ENCODE measurements at places on chromosomes 6 and 20.
A peak's percentile ranks its signal among the peaks of the same experiment; 100 is the strongest.

GRCh38 chr20:219290-220115, 7.6 kb upstream of the DEFB129 start:
- DNase-seq = no peak

- peak; percentile 100 for DNase-seq
Measured at GRCh38 chr20:1469925-1470571, 3.4 kb upstream of the NSFL1C start.

DNA sequence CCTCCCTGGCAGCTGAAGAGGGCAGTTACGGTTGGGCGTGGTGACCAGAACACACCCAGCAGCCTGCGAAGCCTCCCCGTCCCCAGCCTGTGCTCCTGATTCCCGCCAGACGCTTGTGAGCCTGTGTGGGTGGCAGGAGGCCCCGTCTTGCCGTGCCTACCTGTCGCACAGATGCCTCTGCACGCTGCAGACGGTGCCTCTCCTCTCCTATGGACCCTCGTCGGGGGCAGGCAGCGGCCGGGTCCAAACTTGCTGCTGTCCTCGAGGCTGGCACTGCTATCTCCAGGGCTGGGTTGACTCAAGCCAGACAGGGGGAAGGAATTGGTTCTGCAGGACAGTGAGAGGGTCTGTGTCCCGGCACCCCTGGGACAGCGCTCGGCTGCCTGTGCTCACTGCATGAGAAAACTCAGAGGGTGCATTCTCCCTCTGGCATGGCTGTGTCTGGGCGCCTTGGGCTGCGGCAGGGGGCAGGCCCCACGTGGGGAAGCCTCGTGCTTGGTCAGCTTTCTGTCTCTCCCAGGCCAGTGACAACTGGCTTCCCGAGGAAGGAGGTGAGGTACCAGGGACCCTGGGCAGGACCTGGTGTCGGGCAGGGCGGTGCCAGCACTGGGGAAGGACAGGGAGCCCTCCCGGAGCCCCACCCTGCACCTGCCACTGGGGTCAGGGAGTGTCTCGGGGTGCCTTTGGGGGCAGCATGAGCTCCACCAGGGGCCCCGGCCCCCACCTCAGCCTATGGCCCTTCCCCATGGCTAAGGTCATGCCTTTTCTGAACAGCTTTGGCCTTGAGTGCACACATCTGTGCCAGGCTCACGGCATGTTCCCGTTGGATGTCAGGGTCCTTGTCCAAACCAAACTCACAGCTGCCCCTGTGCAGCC, 127.5 kb downstream of the TAF4 start:
- no peak for DNase-seq

DNA sequence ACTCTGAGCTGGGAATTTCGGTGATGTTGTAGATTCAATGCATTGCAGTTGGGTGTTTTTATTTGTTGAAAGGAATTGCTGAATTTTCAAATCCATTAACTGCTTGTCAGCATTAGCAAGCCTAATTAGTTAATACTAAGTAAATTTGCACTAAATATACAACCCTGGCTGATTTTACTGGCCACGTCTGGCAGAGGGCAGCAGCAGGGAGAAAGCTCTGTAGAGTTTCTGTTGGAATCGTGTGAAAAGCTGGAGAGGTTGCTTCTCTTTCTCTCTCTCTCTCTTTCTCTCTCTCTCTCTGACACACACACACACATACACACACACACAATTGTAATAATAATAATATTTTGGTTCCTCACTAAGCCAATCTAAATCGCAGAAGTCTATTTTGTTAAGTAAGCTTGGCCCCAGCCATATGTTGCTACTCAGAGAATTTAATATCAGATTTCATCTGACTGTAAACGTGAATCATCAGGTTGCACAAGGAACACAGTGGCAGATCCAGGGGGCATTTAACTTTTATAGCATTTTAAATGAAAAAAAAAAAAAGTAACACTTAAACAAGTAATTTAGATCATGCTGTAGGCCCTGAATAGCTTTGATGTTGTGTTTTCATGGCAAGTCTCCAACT, 289.5 kb downstream of the ESR1 start:
- DNase-seq = no peak

- DNase-seq = no peak
Measured at GRCh38 chr6:33427585-33428223, 7.8 kb downstream of the SYNGAP1 start.

- no peak for DNase-seq
Measured at GRCh38 chr6:110283657-110284056, 74.5 kb downstream of the METTL24 start.

GRCh38 chr6:164690241-164690640, 619.2 kb downstream of the C6orf118 start:
- no peak for DNase-seq

DNA sequence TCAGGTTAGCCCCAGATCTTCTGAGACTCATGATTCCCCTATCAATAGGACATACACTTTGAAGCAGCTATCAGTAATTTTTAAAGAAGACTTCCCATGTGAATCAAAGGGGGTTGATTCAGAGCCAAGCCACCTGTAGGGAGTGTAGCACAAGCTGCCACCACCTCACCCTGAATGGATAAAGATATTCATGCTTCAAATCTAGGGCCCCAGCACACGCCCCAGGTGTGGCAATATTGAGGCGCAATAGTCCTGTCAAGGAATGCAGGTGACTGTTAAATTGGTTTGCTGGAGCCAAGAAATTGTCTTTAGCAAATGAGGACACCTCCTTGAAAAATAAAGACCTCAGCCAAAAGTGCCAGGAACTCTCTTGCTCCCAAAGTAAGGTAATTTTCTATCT, 404.4 kb downstream of the MAFB start:
- no peak for DNase-seq

- peak; percentile 21 for DNase-seq
Measured at GRCh38 chr6:80477591-80477990, 371.1 kb downstream of the BCKDHB start.

DNA sequence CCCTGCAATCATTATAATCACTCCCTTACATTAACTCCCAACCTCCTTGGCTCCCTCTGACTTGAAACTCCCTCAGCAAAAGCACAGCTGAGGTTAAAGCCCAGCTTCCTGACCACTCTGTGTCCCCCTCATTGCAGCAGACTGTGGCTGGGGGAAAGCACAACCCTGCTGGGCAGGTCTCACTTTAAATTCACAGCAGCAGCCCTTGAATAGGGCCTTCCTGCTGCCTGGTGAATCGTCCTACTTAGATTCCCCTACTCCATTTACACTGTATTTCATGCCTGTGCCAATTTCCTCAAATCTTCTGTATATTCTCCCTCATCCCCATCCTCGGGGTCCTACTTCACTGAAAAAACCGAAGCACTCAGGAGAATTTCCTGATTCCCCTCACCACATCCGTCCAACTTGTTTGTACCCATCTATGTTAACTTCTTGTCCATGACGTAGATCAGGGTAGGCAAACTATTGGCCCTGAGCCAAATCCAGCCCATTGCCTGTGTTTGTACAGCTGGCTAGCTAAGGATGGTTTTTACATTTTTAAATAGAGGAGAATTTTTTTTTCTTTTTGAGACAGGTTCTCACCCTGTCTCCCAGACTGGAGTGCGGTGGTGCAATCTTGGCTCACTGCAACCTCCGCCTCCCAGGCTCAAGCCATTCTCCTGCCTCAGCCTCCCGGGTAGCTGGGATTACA, 31.5 kb upstream of the GCM1 start:
- DNase-seq = no peak

DNA sequence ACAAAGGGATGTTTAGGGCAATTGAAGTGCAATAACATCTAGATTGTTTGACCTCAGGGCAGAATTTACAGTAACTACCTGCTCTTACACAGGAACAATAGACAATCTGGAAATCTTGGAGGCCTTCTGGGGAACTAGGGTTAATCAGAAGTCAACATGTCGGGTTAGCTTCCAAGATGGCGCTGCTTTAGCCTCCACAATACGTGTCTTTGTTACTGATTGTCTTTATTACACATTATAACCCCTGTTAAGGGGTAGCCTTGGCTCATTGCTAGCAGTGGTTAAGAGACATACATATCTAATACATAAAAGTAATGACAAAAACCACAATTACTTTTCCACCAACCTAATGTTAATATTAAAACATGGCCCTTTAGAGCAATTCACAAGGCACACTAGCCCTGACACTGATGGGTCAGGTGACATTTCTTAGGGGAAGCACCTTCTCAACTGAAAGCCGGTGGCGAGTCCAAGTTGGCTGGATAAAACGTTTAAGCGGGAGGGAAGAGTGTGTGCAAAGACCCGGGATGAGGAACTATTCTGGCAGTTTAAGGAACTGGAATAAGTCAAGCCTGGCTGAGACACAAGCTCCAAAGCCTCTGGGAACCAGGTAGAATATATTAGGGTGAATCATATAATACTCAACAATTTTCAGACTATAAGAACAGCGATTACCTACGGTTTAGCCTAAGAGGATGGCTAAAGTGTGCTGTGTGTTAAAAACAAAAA, 236.9 kb downstream of the BCAS1 start:
- DNase-seq = no peak

DNA sequence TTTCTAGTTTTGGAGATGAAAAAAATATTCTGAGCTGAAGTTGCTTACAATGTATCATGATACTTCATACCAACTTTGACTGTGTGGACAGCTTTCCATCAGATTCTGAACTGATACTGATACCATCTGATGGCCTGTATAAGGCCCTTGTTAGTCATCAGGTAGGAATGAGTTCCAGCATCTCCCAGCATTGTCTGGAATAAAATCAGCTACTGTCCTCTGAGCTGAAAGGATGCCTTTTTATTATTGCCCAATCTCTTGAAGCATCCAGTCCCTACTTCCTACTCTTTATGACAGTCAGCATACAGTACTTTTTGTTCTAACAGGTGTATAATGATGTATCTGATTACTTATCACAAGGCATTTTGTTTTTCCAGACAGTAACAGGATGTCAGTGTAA, 70.6 kb upstream of the EYA4 start:
- no peak for DNase-seq

DNA sequence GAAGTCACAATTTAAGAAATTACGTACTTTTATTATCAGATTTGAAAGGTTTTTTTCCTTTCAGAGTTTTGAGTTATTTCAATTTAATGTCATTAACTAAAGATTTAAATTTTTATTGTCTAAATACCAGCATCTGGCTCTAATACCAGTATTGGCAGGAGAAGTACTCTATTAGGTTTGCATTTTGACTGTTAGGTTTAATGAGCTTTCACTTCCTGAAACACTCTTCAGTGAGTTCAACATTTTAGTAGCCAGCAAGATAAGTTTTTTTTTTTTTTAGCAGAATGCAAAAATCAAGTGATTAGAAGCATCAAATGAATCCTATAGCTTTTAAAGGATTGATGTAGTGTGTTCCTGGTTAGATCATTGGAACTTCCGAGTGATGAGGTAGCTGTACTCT, 34.0 kb upstream of the SCGN start:
- no peak for DNase-seq

DNA sequence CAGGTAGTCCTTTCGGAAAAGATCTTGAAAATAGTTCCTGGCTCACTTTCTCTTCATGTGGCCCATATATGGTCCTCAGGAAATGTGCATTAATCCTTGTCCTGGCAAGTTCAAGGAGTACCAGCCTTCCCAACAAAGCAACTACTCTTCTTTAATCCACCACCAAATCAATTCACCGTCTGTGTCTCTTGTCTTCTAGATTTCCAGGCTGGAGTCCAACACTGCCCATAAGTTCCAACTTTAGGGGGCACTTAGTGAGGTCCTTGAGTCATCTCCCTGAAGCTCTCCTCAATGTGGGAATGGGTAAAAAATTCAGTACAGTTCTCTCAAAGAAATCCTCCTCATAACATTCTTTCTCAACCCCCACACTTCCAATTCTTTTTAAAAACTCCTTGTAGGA, 6.9 kb upstream of the DAAM2 start:
- DNase-seq = no peak

- no peak for DNase-seq
Measured at GRCh38 chr6:35168461-35168861, 27.3 kb upstream of the TCP11 start.

GRCh38 chr6:113671421-113671820, 185.7 kb upstream of the MARCKS start:
- no peak for DNase-seq

- DNase-seq = no peak
Measured at GRCh38 chr6:69813508-69813907, 16.7 kb upstream of the LMBRD1 start.

- DNase-seq = no peak
Measured at GRCh38 chr20:37382482-37383120, 36.7 kb downstream of the SRC start.

- peak; percentile 95 for DNase-seq
Measured at GRCh38 chr6:151060096-151060765, 179.5 kb upstream of the AKAP12 start.

DNA sequence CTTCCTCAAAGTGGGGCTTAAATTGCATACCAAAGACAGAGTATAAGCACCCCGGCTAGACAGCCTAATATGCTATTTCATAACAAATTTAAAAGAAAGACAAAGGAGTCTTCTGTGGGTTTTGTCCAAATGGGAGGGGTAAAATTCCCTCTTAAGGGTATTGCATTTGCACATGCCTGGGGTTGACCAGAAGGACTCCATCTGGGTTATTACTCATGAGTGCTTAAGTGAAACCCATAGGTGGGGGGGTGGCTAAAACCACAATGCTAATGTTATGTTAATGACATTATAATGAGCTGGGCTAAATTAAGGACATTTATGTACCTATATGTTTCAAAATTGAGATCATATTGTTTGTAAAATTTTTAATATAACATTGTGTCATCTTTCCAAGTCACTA, 15.0 kb downstream of the IMPG1 start:
- DNase-seq = no peak

GRCh38 chr6:148304976-148305375, 37.7 kb upstream of the SASH1 start:
- no peak for DNase-seq

DNA sequence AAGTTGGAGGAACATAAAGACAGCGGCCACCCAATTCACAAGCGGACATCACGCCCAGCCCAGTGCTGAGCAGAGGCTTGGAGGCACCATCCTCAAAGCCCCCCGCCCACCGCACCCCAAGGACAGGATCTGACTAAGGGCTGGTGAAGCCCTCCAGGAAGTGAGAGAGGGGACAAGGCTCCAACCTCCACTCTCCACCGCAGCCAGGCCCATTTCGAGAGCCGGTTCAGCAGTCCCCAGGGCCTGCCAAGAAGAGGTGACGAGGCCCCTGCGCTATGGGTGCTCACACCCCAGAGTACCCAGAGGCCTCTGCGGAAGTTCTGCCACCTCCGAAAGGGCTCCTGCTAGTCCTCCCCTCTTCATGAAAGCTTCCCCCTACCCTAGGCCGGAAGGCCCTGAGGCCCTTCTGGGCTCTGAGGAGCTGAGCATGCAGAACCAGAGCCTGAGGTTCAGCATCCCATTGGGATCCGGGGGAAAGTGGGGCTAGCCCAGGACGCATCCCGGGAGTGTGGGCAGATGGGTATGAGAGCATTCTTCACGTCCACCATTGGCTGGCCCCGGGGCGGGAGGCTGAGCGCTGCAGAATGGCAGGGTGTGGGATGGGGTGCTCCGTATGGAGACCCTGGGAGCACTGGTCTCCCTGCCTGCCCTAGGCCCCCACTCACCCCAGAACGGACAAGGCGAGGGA, 2.5 kb downstream of the GRM4 start:
- no peak for DNase-seq

DNA sequence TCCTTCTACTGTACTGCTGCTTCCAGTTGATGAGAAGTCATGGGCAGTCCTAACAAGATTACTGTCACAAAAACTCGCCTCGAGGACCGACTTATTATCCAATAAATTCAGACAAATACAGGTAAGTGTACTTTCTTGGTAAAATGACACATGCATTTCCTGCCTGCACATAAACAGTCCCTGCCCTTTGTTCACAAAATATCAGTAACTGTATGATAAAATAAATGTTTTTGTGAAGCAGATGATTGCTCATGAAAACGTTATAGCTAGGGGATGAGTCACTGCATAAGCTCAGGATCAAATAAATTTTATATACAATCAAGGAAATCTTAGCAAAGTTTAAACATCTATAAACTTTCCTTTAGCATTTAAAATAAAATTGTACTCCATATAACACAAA, 164.5 kb upstream of the RIPOR2 start:
- DNase-seq = no peak

- DNase-seq = no peak
Measured at GRCh38 chr6:83883240-83883639, 23.8 kb downstream of the CYB5R4 start.
